ENCODE measurements at places on chromosomes 11 and 22. TPM values are rescaled to one million over a fixed set of nuclear protein-coding genes. Genes with fewer than 3 reads are reported as not detected.

DNA sequence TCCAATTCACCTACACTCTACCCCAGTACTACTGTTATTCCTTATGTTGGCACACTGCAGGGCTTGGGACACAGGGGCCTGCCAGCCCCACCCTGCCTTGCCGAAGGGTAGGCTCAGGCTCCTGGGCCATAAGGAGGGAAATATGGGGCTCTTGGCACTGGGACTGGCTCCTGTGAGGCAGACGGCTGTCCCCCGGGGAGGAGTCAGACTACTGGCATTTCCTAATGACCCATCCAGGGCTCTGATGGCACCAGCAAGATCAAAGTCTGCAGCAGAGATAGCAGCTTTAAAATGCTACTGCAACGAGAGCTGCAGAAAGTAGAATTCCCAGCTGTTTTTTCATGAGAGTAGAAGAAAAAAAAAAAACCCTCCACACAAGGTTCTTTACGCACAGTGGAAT is 42.2 kb upstream of the CYP2D6 start:
- no peak for ATAC-seq

DNA sequence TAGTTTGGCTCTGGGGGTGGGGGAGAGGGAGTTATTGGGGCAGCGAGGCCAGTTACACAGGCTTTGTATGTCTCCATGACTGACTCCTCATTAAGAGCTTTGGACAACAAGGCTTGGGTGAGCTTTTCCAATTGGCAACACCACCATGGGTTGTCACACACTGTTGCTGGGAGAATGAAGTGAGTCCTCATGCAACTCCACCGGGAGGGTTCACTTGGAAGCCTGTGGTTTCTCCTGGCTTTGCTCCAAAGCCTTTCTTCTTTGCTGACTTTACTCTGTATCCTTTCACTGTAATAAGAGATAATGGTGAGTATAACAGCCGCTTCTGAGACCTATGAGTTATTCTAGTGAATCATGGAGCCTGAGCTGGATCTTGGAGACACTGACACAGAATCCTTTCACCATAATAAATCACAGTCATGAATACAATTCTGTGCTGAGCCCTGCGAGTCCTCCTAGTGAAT is 24.9 kb downstream of the EIF3F start:
- no peak for ATAC-seq

- peak; percentile 18 for ATAC-seq
Observed at GRCh38 chr11:102552447-102553194, 22.1 kb upstream of the MMP7 start.

MS4A4E gene
- 0.64 TPM for total RNA-seq

LRRN4CL gene
- 1.1 TPM for total RNA-seq

- ATAC-seq = no peak
Observed at GRCh38 chr22:19807914-19808872, 46.5 kb downstream of the GNB1L start.

NEFH gene
- total RNA-seq = not detected

HEPN1 gene
- total RNA-seq = not detected

UQCC3 gene
- 8.8 TPM for total RNA-seq

MAPK8IP1 gene
- 1.1 TPM for total RNA-seq

DNA sequence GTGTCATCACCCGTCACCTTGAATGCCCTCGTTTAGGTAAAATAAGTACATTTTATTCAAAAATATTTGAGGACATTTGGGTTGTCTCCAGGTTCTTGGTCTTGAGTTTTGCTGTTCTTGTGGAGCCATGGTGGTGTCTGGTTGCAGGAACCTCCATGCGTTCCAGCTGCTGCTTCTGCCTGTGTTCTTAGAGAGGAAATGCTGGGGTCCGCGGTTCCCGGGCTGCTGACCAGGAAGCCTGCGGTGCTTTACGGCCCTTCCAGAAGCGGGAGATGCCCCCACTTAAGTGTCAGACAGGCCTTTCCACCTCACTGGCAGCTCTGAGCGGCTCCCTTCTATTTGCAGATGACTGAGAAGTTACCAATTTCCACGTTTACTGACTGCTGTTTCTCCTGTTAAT is 66.8 kb downstream of the LRP5 start:
- ATAC-seq = no peak

DNA sequence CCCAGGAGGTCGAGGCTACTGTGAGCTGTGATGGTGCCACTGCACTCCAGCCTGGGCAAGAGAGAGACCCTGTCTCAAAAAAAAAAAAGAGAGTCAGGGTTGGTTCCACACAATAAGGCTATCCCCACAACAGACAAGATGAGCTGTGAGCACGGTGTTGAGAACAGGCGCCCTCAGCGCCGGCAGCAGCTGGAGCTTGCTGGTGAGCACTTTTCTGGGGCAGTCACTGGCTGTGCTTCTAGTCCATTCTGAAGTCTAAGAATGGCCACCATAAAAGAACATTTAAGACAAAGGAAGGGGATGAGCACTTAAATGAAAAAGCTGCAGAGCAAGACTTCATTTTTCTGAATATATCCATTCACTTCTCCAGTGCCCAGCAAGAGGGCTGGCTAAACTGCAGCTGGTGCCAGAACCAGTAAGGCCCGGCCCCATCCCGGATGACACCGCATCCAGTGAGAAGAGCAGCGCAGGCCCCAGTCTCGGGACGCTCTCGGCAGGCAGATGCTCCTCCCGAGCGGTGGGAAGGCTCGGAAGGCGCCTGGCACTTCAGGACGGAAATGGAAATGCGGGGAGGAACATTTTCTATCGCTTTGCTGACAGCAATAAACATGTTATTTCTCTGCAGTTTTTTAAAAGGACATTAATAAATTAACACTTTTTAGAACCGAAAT is 12.2 kb downstream of the TUBGCP6 start:
- ATAC-seq = no peak

RAB36 gene
- 4.1 TPM for total RNA-seq

DNA sequence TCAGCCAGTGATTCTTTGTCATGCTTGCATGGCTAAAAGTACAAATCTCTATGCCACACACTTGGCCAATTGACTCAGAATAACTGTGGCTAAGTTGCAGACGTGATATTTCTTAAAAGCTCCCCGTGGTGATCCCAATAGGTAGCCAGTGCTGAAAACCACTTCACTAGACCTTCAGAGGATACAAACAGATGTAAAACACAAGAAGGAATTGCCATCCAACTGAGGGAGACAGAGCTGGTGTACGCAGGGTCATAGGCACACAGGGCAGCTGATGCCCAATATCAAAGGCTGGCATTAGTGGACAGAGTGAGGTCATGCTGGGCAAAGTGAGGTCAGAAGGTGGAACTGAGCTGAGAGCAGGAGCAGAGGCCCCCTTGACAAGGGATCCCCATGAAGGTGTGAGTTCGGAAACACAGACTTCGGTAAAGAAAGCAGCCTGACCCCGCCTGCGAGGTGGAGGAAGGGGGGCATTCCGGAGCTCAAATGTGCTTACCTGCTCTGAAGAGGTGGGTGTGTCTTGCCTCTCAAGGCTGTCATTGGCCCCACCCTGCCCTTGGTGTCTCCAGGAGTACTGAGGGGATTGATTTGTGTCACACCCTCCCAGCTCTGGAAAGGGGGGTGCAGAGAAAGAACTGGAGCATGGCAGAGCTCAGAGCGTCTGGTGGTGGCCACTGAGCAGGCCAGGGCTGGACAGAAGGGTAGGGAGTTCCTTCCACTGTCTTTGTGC is 344.9 kb upstream of the B3GAT1 start:
- no peak for ATAC-seq

TEX54 gene
- not detected for total RNA-seq
